ENCODE measurements at places on chromosomes 16 and 17.
A peak's percentile ranks its signal among the peaks of the same experiment; 100 is the strongest.

DNA sequence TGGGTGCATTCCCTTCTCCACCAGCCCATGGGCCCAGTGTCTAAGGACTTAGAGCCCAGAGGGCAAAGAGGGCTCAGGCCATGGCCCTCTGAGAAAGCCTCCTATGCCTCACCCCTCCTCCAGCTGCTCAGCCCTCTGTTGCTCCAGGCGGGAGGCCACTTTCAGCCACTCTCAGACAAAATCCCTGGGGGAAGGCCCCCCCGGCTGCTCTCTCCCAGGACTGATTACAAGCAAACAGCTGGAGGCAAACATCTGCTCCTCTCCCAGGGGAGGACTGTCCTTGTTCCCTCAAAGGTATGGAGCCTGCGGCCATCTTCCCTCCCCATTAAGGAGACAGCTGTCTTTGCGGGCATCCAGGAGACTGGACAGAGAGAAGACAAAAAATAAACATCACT lies 54.9 kb upstream of the DLX4 start:
- DNase-seq: no peak

DNA sequence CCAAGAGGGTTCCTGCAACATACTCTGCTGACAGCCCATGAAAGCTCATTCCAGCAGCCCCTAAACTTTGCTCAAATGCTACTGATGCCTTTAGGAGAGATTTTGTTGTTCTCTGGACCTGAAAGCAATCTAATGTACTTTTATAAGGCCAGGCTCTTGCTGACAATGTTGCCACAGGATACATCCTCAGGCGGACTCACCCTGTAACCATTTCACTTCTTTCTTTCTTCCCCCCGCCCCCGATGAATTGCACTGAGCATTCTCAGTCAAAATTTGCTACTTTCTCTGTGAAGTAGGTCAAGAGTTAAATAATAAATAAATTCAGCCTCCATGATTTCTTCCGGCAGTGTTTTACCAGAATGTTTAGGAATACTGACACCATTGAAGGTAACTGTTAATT lies 1.5 kb downstream of the GAS7 start:
- DNase-seq: no peak

DNA sequence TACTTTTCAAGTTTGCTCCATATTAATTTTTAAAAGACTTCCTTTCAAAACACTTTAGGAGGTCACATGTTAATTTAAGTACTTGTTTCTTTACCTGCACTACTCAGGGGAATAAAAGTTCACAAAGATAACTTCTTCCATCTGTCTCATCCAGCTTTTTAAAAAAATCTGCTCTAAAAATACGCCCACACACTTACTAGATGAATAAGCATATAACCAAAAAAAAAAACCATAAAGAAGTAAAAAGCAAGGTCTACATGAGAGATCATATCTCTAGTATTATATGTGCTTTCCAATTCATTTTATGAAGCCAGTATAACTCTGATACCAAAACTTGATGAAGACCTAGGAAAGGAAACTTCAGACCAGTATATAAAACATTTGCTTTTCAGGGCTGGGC lies 17.2 kb downstream of the SKAP1 start:
- no peak for DNase-seq

DNA sequence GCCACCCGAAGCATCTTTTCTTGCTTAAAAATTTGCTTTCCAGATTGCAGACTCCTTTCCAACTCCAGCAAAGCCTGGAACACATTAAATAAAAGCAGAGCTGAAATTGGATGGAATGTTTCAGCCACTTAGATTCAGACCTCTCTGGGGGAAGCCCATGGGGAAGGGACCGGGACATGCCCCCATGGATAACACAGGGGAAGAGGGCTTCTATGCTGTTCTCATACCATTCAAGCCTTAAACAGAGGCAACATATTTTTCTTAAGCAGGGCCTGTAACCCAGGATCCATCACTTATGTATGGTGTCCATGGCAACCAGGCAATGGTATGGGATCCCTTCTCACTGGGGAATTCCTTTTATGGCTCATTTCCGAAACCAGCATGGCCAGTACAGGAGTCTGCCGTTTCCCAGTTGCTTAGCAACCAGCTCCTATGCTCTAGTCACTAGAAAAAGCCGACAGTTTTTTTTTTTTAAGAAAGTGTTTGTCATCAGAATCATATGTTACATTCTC lies 62.0 kb upstream of the MARCHF10 start:
- peak; percentile 96 for DNase-seq

GRCh38 chr17:61196302-61196704 lies 203.3 kb upstream of the TBX2 start:
- peak; percentile 16 for DNase-seq

GRCh38 chr17:17072546-17072945 lies 30.3 kb downstream of the MPRIP start:
- no peak for DNase-seq

DNA sequence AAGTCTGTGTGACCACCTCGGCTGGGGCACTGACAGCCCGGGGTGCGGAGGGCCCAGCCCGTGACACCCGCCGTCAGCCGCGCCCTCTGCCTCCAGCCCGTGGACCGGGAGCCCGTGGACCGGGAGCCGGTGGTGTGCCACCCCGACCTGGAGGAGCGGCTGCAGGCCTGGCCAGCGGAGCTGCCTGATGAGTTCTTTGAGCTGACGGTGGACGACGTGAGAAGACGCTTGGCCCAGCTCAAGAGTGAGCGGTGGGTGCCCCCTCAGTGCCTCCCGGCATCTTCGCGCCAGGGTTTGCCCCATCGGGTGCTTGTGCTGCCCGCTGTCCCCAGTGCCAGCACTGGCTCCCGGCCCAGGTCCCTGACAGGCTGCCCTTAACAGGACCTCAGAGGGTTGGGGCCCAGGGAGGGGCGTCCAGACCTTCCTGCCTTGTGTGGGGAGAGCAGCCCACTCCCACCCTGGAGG lies 13.7 kb downstream of the CENPX start:
- DNase-seq: no peak

- DNase-seq: no peak
Observed at GRCh38 chr17:80164185-80164584, 5.6 kb upstream of the CARD14 start.

GRCh38 chr17:17554266-17554665 lies 37.2 kb downstream of the PEMT start:
- no peak for DNase-seq

DNA sequence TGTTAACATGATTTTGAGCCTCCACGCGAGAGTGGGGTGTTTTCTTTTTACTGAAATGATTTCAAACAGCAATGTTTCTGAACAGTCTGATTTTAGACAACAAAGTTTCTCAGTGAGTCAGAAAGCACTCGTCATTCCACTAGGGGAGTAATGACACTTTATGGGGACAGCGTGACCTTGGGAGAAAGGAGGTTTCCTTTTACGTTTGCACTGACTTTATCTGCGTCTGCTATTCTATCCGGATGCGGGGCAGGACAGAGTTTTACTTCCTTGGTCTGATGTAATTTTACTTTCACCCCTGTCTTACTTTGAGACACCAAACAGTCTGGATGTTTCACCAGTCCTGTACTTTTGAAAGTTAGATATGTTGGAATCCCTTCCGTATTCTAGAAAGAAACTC lies 20.7 kb downstream of the SLC47A1 start:
- DNase-seq: no peak

- DNase-seq: no peak
Observed at GRCh38 chr16:83723901-83724300, 83.9 kb upstream of the HSBP1 start.

- DNase-seq: no peak
Observed at GRCh38 chr17:57286399-57287105, 30.2 kb downstream of the MSI2 start.

GRCh38 chr16:68902003-68902968 lies 59.0 kb downstream of the TANGO6 start:
- peak; percentile 72 for DNase-seq

DNA sequence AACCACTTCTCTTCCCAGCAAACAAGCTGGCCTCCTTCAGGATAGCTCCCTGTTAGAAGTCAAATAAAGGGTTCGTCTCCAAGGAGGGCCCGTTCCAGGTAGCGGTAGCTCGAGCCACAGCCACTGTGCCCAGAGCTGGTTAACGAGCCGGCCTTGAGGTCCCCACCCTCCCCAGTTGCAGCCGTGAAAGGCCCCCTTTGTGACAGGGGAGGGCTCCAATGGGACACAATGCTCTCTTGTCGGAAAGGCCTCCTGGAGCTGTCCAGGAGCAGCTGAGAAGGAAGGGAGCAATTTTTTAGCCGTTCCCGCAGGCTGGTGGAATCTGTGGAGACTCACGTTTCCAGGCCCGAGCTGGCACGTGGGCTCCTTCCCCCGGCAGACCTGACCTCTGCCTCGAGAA lies 29.9 kb upstream of the FOXF1 start:
- no peak for DNase-seq

DNA sequence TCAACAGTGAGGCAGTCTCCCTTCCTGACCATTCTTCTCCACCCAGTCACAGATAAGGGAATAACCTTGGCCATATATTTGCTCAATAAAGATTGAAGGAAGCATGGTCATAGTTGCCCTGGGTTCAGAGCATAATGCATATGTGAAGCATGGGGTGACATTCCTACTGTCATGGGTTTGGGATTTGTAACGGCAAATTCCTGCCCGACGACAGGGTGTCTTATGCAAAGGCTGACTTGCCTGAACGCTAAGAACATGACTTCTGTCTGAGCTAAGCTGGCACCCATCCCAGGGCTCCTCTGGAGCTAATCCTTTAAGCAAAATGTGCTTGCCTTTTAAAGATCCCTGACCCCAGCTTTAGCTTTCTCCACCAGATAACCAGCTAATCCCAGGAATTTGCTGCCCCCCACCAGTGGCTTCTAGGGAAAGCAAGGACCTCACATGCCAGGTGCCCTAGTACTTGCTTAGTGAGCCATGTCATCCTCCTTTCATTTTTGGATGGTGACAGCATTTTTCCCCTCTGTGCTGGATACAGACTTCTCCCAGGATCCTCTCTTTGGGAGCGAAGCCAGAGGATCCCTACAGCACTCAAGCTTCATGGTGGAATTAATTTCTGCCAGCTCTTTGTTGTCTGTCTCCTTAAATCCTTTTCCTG lies 11.7 kb downstream of the SLC7A6OS start:
- DNase-seq: peak; percentile 82

GRCh38 chr16:53175118-53175517 lies 120.3 kb downstream of the CHD9 start:
- DNase-seq: no peak

GRCh38 chr16:82360024-82360783 lies 190.2 kb upstream of the MPHOSPH6 start:
- no peak for DNase-seq

DNA sequence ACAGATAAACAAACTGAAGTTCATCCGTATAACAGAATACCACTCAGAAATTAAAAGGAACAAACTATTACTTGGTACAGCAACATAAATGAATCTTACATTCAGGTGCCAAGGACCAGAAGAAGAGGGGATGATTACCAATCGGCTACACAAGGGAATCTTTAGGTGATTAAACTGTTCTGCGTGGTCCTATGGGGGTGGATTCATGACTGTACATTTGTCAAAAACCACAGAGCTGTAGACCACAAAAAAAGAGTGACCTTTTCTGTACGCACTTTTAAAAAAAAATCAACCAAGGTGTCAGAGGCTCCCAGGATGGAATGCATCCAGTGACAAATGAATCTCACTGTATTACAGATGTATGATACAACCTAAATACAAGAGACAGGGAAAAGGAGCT lies 110.8 kb downstream of the CDYL2 start:
- DNase-seq: no peak

GRCh38 chr17:77728474-77728795 lies 230.1 kb upstream of the TNRC6C start:
- DNase-seq: no peak

DNA sequence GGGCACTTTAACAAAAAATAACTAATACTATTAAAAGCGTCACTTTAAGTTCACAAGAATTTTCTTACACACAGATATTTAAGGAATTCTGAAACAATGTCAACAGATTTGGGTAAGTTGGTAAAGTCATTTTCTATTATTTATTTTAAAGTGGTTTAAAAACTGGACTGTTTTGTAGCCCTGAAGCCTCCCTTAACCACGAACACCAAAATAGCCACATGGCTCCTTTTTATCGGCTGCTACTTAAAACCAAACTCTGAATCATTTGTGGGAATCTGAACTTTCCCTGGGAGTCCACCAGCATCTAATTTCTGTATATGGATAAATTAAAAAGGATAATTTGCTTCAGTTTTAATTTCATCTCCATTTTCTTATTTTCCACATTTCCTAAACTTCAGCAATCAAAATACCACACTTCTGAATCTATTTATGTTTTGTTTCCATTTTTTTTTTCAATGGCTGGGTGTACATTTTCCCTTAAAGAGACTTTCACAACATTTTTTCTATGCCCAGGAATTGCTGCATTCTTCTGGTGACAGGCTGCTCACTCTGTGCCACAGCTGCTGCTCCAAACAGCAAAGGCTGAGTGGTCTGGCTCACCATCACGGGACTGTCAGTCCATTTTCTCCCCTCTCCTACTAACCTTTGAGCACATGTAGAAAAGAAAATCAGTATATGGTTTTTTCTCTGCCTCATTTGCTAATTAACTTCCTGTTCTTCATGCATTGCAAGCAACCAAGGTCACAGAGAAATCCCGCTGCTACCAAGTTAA lies 255.5 kb upstream of the KCNJ16 start:
- DNase-seq: peak; percentile 84
